ENCODE measurements at places on chromosomes 5 and 9.

DNA sequence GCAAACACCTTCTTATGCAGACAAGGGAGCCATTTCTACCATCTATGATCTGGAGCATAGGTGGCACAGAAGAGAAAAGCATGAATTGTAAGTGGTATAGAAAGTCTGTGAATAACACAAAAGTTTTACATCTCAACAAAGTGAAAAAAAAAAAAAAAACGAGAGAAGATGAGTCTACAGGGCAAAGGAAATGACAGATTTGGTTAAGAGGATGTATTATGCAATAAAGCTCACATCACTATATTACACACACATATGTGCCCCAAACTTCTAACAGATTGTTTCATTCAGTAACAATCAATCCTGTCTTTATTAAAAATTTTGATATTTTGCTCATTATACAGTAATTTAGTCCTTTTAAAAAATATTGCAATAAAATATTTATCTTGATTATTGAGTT, 49.8 kb downstream of the CERT1 start:
- DNase-seq, result no peak

DNA sequence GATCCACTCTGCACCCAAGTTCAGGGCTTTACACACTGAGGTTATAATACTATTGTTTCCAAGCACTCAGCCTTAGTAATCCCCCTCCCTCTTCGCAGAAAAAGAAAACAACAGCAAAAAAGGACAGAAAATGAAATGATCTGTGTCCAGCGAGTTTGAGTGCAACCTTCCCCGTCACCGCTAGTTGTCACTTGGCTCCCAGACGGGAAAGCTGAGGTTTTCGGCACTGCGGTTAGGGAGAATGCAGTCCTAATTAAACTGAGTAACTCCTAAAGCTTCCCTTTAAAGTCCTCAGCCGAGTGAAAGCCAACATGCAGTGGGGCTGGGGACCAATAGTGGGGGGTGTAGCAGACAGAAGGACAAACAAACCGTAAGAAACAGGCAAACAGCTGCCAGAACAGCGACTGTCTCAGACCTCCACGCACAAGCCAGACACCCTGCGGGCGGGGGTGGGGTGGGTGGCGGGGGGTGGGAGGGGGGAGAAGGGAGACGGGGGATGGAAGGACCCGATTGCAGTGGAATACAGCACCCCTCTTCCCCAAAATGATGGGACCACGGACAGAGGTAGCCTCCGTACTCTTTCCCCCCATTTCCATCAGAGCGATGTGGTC, 680 bp downstream of the GLRA1 start:
- no peak for DNase-seq

GRCh38 chr5:100788417-100788816, 114.7 kb downstream of the ST8SIA4 start:
- no peak for DNase-seq

DNA sequence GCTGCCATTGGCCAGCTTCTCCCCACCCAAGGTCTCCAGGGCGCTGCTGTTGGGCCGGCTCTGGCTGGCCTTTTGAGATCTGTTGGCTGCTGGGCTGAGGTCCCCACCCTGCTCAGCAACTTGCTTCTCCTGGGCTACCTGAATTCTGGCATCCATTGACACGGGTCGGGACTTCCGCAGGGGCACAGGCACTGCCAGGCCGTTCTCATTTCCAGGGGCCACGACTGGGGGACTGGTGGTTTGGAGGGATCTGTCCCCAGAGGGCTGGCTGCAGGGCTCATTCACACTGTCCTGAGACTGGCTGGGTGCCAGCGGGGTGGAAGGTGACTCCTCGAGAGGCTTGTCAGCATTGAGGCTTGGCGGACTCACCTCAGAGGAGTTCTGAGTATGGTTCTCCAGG, 87.1 kb upstream of the FBXW11 start:
- no peak for DNase-seq

DNA sequence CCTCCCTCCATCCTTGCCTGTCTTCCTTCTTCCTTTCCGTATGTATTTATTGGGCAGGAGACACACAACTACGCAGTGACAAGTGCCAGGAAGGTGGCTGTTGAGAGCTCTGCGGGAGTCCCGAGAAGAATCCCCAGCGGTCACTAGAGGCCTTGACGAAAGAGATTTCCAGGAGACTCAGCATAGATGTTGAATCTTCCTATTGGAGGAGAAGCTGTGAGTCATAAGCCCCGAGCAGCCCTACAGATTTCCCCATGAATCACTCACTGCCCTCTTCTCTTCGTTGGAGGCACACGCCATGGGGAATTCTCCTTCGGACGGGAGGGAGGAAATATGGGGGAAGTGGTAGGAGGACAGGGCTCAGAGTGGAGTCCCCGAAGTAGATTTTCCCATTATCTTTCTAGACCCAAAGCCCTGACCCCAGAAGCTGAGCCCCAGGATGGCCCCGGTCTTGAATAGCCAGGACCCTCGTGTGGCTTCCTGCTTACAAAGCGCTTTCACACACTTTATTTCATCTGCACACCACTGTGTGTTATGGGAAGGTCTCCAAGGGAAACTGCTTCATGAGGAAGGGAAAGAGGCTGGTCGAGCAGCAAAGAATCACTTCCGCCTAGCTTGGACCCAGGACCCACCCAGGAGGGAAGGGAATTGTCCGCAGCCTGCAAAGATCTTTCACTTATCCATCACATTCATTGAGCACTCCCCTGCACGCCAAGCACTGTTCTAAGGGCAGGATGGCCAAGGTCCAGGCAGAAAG, 12.7 kb downstream of the DUSP1 start:
- no peak for DNase-seq

- DNase-seq, result no peak
Measured at GRCh38 chr5:89421035-89421434, 538.1 kb upstream of the MEF2C start.

GRCh38 chr9:95102001-95102433, 215.5 kb downstream of the FANCC start:
- peak; percentile 94 for DNase-seq

DNA sequence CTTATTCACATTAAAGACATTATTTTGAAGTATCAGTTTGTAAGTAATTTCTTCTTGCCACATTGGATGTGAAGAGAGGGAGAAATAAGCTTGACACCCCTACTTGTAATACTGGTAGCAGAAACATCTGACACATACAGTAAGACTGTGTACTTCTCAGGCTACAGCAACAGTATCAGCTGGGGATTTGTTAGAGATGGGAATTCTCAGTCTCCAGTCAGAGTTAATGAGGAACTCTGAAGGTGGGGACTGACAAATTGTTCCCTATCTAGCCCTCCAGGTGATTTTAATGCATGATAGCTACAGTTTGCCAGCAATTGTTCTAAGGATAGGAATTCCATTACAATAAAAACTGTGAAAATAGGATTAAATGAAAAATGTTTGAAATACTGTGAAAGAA, 524.8 kb downstream of the PRR16 start:
- DNase-seq, result no peak

- DNase-seq, result no peak
Measured at GRCh38 chr5:147140558-147140957, 94.3 kb upstream of the STK32A start.

DNA sequence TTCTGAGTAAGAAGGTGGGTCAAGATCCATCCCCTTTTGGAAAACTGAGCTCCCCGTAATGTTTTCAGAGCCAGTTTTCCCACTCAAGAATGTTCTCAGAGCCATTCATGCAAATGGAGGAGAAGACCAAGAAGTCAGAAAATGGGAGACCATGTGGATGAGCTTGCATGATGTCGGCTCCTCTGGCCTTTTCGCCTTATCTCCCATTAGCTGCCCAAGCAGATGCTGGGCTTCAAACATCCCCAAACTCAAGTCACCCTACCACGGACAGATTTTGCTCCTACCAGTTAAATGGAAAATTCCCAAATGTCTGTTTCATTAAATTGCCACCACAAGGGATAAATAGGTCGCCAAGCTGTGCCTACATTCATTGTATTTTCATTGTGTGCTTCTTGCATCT, 161.4 kb downstream of the ICE1 start:
- DNase-seq, result no peak

GRCh38 chr5:156274453-156274852, 52.5 kb upstream of the SGCD start:
- no peak for DNase-seq

- DNase-seq, result peak; percentile 21
Measured at GRCh38 chr9:87497604-87498045, at the start of gene DAPK1. DAPK1 (plus strand) TSS chr9:87497867; CDS start chr9:87499078, 1,211 bp downstream.

GRCh38 chr9:27297050-27297449, at the start of gene EQTN:
EQTN (minus strand) TSS chr9:27297150; CDS start chr9:27297055, 95 bp downstream.
- DNase-seq, result no peak

DNA sequence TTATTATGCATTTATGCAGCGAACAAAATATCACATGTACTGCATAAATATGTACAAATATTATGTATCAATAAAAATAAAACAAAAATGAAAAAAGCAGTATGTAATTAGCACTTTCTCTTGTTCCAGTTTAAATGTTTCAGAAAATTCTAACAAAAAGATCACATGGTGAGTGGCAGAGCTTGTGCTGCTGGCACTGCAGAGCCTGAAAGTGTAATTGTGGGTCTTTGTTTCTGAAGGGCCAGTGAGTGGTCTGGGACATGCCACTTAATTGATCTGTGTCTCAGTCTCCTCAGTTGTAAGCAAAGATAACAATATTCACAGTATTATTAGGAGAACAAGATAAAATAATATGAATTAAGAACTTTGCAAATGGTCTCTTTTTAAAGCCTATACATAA, 39.5 kb upstream of the RAI14 start:
- DNase-seq, result no peak

GRCh38 chr9:18976709-18977531, 56.1 kb downstream of the SAXO1 start:
- no peak for DNase-seq

DNA sequence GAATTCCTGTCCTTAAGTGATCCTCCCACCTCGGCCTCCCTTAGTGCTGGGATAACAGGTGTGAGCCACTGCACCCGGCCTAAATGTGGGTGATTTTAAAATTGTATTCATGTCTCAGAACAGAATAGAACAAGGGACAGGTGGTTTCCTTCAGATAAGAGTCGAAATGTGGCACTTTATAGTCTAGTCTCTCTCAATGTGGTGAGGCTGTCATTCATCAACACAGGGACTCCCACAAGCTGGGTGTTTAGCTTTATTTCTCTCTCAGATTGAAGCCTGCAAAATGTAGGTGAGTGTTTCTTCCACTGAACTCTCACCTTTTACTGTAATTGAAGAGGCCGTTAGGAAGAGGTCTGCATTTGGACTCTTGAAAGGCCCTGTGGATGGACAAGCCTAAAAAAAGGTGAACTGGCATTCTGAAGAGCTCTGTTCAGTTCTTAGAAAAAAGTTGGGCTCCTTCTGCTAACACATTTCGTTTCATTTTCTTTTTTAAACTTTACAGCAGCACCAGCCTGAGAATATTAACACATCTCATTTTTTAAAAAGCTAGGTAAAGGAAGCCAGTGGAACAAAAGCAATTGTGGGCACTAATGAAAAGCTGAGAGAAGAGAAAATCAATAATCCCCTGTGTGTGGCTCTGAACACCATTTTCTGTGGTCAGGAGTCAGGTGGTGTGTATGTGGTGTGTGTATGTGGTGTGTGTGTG, 126.2 kb upstream of the SLC28A3 start:
- DNase-seq, result no peak

DNA sequence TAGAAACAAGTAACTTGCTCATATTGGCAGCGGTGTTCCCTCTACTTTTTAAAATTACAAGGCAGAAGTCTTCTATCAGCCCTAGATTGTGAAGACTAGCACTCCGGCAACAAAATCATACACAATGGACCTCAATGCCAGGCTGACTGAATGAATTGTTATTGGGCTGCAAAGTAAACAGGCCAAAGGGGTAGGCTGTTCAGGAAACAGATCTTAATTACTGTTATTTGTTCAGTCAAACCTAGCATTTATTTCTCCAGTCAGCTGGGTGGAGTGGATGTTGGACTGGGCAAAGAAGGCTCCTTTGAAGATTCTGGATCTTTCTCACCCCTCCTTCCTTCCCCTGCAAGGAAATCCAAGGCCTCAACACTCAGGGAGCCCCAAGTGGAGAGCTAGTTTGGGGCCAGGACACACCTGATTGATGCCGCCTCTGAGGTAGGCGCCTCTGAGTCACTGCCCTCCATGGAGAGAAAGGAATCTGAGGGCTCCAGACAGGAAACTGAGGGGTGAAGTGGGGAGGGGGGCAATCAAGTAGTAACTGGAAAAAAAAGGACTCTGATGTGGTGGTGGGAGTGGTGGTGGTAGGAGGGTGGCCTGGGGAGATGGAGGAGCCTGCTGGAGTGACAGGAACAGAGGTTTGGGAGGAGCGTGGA, 35.5 kb downstream of the SERINC5 start:
- DNase-seq, result no peak

DNA sequence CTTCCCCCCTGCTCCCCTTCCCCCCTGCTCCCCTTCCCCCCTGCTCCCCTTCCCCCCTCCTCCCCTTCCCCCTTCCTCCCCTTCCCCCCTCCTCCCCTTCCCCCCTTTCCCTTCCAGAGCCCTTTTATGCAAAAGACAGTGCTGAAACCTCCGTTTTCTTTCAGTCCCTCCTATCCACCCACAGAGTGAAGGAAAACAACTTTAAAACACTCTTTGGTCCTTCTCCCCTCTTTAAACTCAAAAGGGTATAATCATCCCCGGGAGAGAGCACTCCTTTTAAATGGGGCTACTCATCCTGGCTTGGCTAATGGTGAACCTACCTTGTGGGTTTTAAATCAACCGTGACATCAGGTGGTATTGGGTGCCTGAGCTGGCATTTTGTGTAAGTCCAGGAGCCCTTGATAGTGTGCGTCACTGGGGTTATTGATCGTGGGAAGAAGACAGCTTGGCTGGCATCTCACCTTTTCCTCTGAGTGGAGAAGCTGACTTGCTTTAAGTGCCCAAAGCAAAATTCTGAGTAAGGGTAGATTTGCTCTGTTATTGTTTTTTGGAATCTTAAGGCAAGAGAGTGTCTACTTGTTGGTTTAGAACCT, 2.7 kb downstream of the LARP1 start:
- no peak for DNase-seq

- DNase-seq, result no peak
Measured at GRCh38 chr5:51479840-51480239, 96.6 kb downstream of the ISL1 start.
